ENCODE measurements at places on chromosomes 3 and 15. TPM values are rescaled to one million over a fixed set of nuclear protein-coding genes. Genes with fewer than 3 reads are reported as not detected.

TMEM212 gene
- total RNA-seq, result not detected

- DNase-seq, result no peak
Observed at GRCh38 chr3:105912891-105913290, 44.1 kb upstream of the CBLB start.

DNA sequence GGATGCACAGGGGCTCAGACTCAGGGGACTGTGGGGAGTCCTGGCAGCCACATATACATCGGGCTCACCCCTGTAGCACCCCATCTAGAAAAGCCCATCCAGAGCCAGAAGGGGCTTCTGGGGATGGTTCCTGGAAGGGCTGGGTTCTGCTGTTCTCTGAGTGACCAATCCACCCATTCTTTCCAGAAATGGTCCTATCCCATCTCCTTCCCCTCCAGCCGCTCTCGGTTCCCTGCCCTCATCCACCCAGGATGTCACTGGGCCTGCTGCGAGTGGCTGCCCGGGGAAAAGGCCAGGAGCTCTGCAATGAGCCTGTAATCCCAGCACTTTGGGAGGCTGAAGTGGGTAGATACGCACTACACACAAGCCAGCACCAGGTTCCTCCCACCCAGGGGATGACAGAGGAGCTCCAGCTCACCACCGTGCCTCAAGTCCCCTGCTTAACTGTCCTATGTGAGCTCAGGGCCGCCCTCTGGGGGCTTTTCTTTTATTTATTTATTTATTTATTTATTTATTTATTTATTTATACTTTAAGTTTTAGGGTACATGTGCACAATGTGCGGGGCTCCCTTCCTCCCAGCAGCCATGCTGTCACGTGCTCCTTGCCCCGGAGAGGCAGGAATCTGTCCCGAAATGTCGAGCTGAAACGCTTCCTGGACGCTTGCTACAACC is 13.6 kb upstream of the CSK start:
- DNase-seq, result no peak

DNA sequence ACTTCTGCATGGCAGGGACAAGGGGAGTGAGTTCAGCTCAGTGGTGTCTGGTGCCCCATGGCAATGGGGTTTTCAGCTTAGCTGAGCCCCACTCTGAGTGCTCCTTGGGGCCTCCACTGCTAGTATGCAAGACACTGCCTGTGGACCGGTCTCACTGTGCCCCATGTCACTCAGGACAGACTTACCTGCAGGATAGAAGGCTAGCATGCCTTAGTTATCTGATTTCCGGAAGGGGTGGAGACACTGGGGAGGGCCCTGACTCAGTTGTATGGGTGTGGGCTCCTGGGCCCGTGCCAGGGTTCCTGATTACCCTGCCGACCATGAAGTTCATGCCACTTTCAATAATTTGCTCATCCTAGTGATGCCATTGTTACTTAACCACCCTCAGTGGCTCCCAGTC is 4.3 kb upstream of the SLC6A20 start:
- DNase-seq, result no peak

GRCh38 chr15:53807501-53807900 is 48.0 kb upstream of the WDR72 start:
- no peak for DNase-seq

DNA sequence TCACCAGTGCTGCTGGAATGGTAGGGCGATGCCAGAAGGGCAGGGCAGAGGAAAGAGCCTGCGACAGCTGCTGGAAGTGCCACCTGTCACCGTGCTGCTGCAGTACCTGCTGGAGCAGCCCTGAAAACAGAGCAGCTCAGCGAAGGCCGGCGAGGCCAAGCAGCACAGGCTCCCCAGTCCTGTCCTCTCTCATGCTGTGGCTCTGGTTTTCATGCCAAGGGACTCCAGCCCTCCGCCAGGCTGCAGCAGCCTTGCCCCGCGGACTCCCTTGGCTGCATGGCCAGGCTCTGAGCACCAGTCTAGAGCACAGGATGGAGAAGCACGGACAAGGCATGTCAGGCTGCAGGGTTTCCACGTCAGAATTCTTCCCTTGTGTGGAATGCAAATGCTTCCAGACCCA is 43.9 kb downstream of the ADCY5 start:
- no peak for DNase-seq

GRCh38 chr3:59790241-59790640 is 740.4 kb upstream of the CFAP20DC start:
- DNase-seq, result no peak

DNA sequence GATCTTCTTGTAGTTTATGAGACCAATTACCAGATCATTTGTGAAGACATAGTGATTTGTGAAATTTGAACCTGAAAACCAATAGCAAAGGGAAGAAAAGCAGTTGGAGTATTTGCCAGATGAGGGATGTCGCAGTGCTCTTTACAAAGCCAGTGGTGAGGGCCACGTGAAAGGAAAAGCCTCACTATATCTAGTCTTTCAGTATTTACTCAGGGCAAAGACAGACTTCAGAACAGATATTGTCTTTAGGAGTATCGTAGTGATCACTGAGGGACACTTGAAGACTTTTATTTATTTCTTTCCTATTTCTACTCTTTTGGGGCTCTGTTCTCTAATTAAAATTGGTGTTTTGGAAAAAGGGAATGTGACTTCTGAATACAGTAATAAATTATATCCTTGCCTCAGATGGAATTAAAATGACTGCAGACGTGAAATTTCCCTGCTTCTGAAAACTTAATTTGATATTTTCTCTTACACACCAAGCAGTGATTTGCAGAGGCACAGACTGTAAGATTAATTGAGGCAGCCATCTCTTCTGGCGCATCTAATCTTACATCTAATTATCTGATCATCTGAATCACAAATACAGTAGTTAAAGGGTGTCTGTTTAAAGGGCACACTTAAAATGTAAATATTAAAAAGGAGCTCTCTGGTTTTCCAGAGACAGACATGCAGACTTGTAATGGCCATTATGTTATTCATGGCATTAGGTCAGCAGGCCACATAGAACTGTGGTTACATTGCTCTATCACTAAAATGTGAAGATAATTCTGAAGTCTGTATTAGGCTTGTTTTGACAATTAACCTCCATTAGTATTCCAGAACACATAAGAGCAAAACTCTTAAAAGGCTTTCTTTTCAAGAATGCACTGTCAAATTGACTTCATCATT is 193.0 kb upstream of the GOLIM4 start:
- DNase-seq, result no peak

CPLX3 gene
- total RNA-seq, result not detected

GRCh38 chr3:150414258-150414657 is 6.2 kb downstream of the TSC22D2 start:
- DNase-seq, result peak; percentile 31

EFCC1 gene
- not detected for total RNA-seq

SLC2A2 gene
- total RNA-seq, result 13.0 TPM

DNA sequence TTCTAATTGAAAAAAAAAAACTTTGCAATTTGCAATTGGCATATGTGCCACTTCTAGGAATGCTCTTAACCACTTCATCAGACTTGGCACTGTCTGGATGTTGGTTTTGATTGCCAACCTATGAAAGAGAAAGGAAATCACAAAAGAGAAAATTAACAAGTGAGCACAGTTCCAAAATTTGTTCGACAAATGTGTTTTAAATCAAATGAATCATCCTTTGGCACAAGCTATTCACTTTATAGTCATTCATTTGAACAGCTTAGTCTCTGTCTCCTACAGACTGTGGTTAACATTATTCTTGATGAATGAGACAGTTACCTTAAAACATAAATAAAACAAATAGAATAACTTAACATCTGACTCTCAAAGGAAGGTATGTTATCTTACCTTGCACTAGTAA is 265.0 kb downstream of the EPHA3 start:
- no peak for DNase-seq

GOLGA8J gene
- 0.10 TPM for total RNA-seq

- DNase-seq, result peak; percentile 9
Observed at GRCh38 chr3:149702691-149703441, 45.0 kb upstream of the WWTR1 start.

GRCh38 chr3:101172516-101172915 is 147.9 kb downstream of the IMPG2 start:
- no peak for DNase-seq

- DNase-seq, result no peak
Observed at GRCh38 chr15:89192136-89192535, 29.2 kb downstream of the RLBP1 start.

SHF gene
- total RNA-seq, result 0.17 TPM

DNA sequence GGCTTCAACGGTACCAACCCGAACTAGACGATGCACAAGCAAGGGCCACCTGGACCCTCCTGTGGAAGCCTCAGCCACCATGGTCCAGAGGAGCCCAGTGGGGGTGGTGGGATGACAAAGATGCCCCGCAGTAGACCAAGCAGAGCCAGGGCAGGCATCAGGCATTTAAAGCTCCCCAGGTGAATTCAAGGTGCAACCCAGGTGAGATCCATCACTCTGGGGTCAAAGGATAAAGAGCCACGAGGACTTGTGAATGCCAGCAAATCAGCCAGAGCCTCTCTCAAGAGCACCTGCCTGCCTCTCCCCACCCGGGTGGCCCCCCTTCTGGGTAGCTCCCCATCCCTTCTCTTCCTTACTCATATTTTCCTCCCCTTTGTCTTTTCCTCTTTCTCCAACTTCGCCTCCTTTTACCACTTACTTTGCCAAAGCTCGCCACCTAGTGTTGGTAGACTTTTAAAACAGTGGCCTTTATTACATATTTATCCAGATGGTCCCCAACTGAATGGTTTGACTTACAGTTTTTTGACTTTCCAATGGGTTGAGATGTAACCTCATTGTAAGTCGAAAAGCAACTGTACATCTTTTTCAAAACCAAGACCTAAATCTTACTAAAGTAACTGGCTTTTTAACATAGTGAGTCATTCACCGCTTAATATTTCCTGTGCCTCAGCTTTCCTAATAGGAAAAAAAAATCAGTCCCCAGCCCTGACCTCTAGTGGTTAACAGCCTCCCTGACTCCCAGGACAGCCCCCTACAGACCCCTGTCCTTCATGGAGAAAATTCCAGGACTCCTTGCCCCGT is 18.8 kb downstream of the PLA2G4F start:
- DNase-seq, result peak; percentile 44

PLA2G4F gene
- 2.1 TPM for total RNA-seq

GRCh38 chr15:94704946-94705345 is 473.6 kb downstream of the MCTP2 start:
- DNase-seq, result no peak

CCDC39 gene
- total RNA-seq, result 0.10 TPM

DNA sequence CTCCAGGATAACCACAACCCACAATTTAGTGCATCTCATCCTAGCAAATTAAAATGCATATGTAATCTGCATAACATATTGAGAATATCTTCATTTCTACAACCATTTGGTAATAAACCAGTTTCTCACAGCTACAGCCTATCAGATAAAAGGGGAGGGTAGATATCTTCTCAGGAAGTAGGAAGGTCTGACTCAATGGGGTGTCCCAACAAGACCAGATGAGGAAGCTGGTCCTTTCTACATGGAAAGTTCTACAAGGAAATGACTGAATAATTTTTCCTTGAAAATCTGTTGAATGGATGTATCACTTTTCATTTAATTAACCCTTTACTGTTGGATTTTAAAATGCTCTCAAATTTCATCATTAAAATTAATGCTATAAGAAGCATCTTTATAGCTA is 17.4 kb upstream of the TMPRSS7 start:
- DNase-seq, result no peak

- DNase-seq, result no peak
Observed at GRCh38 chr15:77869021-77869895, 208.3 kb downstream of the TBC1D2B start.

- no peak for DNase-seq
Observed at GRCh38 chr3:128187495-128187894, 34.2 kb downstream of the EEFSEC start.

DNA sequence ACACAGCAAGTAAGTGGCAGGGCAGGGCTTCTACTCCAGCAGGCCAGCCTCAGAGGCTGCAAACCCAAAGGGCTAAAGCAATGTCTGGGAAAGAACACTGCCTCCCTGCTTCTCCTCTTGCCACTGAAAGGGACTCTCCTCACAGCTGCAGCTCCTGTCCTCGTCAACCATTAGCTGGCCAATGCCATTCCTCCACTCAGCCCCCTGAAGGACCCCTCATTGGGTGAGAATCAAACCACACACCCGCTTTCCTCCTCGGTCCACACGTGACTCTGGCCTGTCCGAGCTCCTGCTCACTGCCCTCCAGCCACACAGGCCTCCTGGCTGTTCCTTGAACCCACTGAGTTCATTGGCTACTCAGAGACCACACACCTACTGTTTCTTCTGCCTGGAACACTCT is 253.7 kb upstream of the TLE3 start:
- no peak for DNase-seq

DNA sequence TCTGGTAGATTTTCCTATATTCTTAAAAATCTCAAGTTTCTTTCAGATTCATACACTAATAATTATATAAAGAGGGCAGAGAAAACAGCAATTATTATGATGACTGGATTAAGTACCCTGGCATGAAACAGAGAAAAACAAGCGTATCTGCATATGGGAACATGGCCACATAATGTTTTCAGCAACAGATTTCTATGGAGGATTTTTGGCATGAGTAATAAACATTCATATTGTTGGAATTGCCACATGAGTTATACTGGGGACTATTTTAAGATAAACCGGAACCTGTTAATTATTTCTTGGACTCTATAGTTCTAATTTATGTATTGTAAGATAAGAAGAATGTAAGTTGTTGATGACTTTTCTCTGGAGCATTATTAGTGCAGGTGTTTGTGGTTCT is 112.7 kb downstream of the OXSM start:
- DNase-seq, result no peak

- no peak for DNase-seq
Observed at GRCh38 chr3:123383091-123384053, 65.5 kb downstream of the ADCY5 start.

GRCh38 chr15:33040496-33040895 is 154.0 kb downstream of the FMN1 start:
- no peak for DNase-seq

GRCh38 chr3:193928354-193929209 is 207.4 kb upstream of the HES1 start:
- DNase-seq, result peak; percentile 69

DNA sequence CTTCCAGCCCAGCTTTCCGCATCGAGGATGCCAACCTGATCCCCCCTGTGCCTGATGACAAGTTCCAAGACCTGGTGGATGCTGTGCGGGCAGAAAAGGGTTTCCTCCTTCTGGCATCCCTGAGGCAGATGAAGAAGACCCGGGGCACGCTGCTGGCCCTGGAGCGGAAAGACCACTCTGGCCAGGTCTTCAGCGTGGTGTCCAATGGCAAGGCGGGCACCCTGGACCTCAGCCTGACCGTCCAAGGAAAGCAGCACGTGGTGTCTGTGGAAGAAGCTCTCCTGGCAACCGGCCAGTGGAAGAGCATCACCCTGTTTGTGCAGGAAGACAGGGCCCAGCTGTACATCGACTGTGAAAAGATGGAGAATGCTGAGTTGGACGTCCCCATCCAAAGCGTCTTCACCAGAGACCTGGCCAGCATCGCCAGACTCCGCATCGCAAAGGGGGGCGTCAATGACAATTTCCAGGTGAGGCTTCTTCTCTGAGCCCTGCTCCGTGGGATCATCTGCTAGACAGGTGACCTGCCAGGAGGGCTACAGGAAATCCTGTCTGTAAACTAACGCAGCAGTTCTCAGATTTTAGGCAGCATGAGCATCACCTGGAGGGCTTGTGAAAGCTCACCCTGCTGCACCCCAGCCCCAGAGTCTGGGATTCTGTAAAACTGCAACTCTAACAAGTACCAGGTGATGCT is 1.6 kb downstream of the THBS1 start:
- DNase-seq, result no peak

- no peak for DNase-seq
Observed at GRCh38 chr3:71045917-71046282, 537.6 kb downstream of the FOXP1 start.

Data from renal cortical epithelial cell (primary cell).